Caudate nucleus (tissue), 63 donors: ENCODE measurements at places on chromosomes 13 and 19.

GRCh38 chr13:62092536-62092935, 676.9 kb upstream of the PCDH20 start:
- DNase-seq, result no peak

DNA sequence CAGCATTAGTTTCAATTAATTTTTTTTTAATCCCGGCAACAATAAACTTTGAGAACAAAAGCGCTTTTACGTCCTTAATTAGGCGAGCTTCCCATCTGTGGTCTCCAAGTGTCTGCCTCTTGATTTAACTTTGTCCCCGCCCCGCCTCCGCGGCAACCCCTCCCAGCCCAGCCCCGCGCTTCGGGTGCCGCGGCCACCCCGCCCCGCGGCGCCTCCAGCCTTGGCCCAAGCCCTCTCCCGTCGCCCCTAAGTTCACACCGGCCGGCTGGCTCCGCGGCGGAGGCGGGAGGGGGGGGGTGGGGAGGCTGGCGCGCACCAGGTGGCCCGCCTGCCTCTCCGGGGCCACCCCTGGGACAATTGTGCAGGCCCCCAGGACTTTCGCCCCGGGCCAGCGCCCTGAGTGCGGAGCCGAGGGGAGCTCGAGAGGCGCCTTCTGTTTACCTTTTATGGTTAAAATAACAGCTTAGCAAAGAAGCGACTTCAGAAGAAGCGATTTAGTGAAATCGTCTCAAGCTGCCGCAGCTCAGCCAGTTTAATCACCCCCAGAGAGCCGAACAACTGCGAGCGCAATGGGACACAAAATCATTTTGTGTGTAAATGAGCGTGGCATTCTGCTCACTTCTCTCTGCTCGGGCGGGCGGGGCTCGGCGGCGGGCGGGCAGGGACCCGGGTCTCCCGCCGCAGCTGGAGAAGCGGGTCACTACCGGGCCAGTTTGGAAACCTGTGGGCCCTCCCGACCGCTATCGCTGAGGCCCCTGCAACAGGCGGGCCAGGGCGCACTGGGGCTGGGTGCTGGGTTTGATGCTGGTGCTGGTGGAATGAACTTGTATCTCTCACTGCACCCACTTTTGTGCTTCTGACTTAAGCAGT, 1.4 kb downstream of the KCTD15 start:
- DNase-seq, result no peak

GRCh38 chr19:2120821-2121220, 24.1 kb downstream of the IZUMO4 start:
- DNase-seq, result no peak

- no peak for DNase-seq
These were observed at the start of gene LILRA2 for GRCh38 chr19:54573330-54573872. TSS of gene LILRA2 (plus strand) at chr19:54573790. CDS start at chr19:54573879, 89 bp downstream.

- peak; percentile 69 for DNase-seq
These were observed 646 bp downstream of the ABHD8 start for GRCh38 chr19:17302391-17303166.

- DNase-seq, result no peak
These were observed 84.2 kb downstream of the LRCH1 start for GRCh38 chr13:46637213-46637612.

GRCh38 chr13:49183672-49184325, 36.3 kb upstream of the MLNR start:
- no peak for DNase-seq

GRCh38 chr19:49160450-49161189, 3.0 kb downstream of the TRPM4 start:
- no peak for DNase-seq

- DNase-seq, result no peak
These were observed 34.0 kb upstream of the SPRY2 start for GRCh38 chr13:80374901-80375300.

- DNase-seq, result no peak
These were observed 56.7 kb downstream of the STARD13 start for GRCh38 chr13:33228648-33229445.
